Activated CD8-positive, alpha-beta memory T cell treated with anti-CD3 and anti-CD28 coated beads, Interleukin-2, amount 50 U/mL, for 48 hours (primary cell): ENCODE measurements at places on chromosomes 1 and 21.
A peak's percentile ranks its signal among the peaks of the same experiment; 100 is the strongest.

DNA sequence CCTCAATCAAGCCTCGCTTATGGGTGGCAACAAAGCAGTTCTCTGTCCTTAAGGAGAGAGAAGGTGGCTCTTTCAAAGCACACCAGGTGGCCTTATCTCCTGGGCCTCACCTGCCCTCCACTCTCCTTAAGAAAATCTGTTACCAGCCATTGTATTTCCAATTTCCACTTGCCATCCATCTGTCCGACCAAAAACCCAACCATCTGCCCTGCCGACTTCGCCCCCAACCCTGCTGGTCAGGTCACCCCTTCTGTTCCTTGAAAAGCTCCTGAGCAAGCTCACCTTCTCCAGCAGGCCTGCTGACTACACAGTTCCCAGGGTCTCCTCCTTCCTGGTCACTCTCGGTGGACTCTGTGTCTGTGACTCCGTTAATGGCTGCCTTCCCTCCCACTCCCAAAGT is 619 bp upstream of the IGFN1 start:
- no peak for DNase-seq

DNA sequence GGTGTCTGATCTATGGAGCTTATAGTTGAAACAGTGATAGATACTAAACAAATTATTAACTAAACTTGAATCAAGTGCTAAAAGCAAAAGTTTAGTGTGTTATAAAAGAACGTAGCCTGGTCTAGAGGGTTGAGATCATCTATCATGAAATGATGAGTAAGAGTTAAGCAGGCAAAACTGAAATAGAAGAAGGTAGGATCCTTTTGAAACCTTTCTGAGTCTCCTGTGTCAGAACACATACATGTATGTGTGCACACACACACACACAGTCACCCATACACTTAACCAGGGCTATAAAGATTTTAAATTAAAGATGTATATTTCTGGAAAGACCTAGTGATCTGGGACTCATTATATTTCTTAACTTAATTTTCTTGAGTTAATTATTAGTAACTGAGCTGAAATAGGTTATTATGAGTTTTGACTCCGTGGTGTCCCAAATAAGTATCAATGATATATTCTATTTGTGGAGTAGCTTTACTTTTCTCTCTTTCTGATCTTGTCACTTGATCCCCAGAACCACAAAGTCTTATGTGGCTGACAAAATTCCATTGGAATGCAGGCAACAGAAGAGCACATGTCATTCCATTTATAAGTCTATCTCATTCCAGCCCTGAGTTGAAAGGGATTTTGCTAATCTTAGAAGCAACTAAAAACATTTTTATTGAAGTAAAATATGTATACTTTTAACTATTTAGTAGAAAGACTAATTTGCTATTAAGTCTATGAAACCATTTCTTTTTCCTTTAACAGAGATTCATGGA is 70.7 kb downstream of the PRRX1 start:
- no peak for DNase-seq

- DNase-seq = no peak
Observed at GRCh38 chr1:27779122-27779521, 6.1 kb downstream of the STX12 start.

GRCh38 chr1:51624855-51625254 is 8.0 kb downstream of the OSBPL9 start:
- no peak for DNase-seq

DNA sequence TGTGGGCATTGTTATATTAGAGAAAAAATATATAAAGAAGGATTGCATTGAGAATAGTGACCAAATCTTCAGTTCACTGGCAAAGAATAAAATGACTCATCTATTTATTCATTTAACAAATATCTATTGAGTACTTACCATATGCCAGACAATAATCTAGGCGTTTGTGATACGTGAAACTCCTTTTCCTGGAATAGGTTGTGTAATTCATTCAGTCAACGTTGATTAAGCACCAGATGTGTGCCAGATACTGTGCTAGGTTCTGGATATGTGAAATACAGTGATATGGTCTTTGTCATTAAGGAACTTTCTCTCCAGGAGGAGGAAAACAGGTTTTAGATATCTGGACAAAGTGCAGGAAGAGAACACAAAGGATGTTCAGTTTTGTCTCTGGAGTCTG is 344.5 kb downstream of the RWDD3 start:
- no peak for DNase-seq

DNA sequence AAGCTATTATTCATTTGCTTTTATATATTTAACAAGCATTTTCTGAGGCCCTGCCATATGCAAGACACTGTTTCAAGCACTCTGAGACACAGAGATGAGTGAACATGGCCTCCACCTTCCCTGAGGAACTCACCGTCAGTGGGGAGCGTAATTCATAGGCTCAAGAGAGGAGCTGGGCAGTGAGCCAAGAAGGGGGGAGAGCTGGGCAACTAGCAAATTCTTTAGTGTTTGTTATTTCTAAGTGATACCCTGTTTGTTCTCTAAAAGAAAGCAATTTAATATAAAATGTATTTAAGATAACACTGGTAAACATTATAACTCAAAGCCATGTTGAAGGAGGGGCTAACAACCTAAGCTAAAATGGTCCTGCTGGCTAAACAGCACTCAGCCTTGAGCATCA is 119.2 kb upstream of the NGF start:
- no peak for DNase-seq

DNA sequence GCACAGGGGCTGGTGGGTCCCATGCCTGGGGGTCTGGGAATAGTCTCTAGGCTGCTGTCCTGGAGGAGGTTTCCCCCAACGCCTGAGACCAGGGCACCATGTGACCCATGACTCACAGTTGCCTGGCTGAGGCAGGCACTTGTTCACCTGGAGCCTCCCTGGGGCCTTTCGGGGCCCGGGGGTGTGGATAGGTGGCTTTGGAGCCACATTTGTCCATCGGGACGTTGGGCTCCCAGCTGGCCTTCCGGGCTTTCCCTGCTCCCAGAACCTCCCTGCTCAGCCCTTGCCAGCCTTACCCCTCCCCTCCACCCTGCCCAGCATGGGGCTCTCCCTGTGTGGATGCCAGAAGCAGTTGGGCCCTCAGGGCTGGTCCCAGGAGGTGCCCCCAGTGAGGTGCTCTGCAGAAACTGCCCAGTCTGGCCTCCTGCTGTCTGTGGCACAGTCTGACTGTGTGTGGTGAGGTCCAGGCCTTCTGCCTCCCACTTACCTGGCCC is 14.2 kb downstream of the COL6A1 start:
- DNase-seq = peak; percentile 49

DNA sequence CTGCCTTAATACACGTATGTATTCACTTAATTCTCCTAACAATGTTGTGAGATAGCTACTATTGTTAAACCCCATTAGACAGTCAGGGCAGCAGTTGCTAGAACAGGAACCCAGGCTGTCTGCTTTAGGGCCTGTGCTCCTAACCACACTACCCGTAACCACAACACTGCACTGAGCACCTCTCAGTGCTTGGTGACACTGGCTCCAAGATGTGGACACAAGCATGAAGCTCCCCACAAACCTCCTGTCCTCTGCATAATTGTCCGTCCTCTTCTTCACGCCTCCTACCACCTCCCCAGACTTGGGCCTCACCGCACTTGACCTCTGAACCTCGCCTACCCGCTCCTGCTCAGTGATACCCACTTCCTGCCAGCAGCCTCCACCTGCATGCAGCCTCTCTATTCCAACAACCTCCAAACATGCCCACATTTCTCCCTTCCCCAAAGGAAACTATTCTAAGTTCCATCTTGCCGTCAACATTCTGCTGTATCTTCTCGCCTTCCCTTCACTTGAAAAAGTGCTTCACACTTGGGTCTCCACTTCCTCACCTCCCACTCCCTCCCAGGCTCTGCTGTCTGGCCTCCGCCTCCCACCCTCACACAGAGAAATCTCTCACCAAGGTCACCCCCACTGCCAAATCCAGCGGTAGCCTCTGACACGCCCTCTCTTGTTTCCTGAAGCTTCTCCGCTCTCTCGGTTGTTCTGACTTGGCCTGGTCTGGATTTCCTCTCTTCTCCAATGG is 14.6 kb upstream of the AHDC1 start:
- peak; percentile 60 for DNase-seq

DNA sequence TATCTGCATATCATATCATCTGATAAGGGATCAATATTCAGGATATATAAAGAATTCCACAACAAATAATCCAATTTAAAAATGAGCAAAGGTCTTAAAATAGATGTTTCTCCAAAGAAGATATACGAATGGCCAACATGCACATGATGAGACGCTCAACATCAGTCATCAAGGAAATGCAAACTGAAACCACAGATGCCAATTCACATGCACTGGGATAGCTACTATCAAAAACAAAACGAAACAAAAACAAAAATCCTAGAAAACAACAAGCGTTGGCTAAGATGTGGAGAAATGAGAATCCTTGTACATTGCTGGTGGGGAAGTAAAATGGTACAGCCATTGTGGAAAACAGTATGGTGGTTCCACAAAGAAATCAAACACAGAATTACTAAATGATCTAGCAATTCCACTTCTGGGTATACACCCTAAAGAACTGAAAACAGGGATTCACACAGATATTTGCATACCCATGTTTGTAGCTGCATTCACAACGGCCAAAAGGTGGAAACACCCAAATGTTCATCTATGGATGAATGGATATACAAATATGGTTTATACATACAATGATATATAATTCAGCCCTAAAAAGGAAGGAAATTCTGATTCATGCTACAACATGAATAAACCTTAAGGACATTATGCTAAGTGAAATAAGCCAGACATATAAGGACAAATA is 79.4 kb downstream of the PCSK9 start:
- no peak for DNase-seq

GRCh38 chr1:180577361-180577760 is 18.6 kb downstream of the OVAAL start:
- no peak for DNase-seq

DNA sequence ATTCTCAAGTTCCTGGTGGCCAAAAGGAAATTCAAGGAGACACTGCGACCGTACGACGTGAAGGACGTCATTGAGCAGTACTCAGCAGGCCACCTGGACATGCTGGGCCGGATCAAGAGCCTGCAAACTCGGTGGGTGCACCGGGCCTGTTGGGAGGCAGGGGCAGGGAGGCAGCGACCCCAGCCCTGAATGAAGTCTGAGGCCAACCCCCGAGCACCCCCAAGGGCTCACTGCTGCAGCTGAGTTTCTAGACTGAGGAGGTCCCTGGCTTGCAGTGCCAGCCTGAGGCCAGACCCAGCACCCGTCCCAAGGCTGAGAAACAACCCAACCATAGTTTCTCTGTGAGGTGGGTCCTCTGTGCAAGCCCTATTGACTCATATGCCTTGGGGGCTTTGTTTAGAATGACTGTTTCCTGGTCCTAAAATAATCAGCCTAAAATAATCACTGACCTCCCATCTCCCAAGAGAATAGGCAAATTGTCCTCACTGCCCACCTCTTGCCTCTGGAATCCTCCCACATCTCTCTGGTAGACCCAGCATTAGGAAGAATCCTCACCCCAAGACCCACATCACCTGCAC is 27.1 kb downstream of the CITED4 start:
- DNase-seq = no peak

DNA sequence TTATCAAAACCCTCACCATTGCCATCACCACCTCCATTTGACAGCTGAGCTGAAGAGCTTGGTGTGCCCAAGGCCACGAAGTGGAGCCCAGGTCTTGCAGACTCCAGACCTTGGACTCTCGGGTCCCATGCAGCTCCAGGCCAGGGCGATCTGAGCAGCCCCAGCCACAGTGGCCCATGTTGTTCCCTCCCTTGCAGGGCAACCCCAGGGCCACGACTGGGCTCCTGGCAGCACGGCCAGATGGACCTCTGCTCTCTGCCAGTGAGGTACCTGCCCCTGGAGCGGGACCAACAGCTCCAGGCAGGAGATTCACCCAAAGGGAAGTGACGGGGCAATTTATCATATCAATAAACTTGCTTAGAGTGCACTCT is 182.7 kb upstream of the VAMP3 start:
- no peak for DNase-seq

DNA sequence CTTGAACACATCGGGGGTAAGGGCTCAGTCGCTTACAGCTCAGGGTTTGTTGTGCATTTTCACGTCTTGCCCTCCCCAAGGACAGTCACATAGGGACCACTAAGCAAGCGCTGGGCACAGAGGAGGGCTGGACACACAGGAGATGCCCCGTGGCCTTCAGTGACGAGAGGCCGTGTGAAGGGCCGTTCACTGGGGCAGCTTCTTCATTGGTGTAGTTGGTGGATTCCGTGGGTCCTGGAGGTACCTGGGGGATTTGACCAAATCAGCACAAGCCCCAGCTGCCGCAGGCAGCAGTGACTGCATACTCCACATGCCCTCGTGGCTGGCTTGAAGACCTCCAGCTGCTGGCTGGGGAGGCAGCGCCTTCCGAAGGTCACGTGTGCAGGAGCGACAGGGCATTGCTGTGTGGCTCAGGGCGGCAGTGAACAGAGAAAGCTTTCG is 100.8 kb upstream of the C1orf174 start:
- DNase-seq = no peak

DNA sequence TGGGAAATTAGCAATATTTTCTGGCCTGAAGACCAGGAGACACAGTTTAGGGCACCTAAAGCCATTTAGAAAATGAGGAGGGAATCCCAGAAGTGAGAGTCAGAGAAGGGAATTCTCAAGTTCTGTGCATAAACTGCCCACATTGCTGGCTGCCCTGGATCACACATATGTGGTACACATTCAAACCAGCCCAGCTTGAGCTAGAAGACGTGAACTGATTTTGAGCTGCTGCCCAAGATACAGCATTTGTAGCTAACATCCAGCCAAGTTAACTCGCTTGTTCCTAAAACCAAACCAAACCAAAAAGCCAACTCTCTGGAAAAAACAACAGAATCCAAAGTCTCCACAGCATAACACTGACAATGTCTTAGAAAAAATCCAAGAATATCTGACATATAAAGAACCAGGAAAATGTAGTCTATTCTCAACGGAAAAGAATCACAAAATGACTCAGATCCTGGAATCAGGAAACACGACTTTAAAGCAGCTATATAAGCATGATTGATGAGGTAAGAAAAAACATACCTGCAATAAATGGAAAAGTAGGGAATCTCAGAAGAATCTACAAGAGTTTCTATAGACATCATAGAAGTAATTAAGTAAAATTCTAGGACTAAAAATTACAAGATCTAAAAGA is 18.2 kb upstream of the QSOX1 start:
- no peak for DNase-seq

GRCh38 chr1:175217721-175218531 is 25.4 kb upstream of the KIAA0040 start:
- DNase-seq = no peak

DNA sequence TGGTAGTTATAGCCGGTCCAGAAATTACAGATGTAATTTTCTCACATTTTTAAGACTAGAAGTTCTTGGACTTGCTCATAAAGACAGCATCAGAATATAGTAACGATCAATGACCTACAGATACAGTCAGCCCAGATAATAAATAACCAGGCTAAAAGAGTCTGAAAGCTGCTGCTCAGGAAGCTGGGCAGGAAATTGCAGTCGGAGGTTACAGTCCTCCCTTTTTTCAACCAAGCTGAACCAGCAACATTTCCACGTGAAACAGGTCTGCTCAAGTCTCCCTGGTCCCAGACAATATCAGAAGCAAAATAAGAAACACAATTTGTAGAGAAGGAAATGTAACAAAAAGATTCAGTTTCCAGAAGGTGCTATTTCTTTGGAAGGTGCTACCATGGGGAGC is 457.4 kb downstream of the SIPA1L2 start:
- no peak for DNase-seq
